ENCODE measurements at places on chromosomes 1 and 21.

DNA sequence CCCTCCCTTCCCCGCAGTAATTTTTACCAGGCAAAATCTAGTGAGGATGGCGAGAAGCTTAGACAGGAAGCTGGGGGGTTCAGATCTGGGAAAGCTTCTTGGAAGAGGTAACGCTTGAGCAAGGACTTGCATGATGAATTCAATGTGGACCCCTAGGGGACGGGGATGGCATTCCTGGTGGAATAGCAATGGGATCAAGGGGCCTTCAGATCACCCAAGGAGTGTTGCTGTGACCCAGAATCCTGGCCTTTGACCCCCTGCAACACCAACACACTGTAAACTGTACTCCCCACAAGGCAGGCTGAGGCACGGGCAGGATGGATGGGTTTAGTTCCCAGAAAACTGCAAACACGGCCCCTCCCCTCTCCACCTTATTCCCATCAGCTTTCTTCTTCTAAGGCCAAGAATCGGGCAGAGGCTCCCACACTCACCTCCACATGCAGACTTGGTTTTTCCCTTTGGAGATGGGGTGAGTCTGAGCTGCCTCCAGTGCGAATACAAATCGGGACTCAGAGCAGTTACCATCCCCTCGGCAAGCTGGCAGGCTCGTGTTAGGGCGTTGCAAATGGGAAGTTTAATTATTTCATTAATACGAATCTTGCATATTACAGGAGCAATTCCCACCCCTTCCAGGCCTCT is 20.1 kb downstream of the DISP3 start:
- no peak for DNase-seq

DNA sequence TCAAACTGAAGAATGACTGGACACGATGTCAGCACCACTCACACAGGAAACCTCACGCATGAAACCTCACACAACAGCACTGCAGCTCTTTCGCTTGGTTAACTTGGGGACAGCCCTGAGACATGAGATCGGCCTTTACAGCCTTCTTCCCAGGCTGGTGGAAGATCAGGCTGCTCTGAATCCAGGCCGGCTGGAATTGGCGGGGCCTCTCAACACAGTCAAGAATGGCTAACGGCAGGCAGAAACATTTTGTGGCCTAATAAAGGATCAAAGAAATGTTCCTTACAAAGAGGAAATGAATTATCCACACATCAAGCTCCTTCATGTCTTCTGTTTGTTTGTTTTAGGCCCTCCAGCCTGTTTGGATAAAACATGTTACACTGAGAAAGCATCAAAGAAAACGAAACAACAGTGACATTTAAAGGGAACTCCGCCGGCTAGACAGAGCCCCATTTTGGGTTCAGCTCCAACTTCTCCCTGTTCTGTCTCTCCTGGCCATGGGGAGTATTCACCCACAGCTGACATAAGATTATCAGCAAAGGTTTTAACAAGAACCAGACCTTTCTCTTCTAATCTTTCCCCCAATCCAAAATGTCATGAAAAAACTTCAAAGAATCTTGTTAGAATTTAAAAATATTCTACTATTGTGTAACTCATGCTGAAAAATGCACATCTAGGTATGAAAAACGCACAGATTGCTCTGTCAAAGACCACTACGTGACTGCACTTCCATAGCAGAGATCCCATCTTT is 131.2 kb downstream of the SLC45A1 start:
- DNase-seq = no peak

- DNase-seq = no peak
Observed at GRCh38 chr1:228818928-228819630, 83.8 kb downstream of the RHOU start.

DNA sequence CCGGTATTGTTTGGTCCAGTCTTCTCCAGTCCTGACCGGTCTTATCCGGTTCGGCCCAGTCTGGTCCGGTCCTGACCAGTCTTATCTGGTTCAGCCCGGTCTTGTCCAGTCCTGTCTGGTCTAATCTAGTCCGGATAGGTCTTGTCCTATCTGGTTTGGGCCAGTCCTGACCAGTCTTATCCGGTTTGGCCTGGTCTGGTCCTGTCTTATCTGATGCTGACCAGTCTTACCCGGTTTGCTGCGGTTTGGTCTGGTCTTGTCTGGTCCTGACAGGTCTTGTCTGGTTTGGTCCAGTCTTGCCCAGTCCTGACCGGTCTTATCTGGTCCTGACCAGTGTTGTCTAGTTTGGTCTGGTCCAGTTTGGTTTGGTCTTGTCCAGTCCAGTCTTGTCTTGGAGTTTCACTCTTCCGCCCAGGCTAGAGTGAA is 30.1 kb downstream of the DHX9 start:
- no peak for DNase-seq

- no peak for DNase-seq
Observed at GRCh38 chr1:198798923-198799386, 160.1 kb downstream of the PTPRC start.

- DNase-seq = no peak
Observed at GRCh38 chr1:38533772-38534472, 325.6 kb downstream of the RRAGC start.

DNA sequence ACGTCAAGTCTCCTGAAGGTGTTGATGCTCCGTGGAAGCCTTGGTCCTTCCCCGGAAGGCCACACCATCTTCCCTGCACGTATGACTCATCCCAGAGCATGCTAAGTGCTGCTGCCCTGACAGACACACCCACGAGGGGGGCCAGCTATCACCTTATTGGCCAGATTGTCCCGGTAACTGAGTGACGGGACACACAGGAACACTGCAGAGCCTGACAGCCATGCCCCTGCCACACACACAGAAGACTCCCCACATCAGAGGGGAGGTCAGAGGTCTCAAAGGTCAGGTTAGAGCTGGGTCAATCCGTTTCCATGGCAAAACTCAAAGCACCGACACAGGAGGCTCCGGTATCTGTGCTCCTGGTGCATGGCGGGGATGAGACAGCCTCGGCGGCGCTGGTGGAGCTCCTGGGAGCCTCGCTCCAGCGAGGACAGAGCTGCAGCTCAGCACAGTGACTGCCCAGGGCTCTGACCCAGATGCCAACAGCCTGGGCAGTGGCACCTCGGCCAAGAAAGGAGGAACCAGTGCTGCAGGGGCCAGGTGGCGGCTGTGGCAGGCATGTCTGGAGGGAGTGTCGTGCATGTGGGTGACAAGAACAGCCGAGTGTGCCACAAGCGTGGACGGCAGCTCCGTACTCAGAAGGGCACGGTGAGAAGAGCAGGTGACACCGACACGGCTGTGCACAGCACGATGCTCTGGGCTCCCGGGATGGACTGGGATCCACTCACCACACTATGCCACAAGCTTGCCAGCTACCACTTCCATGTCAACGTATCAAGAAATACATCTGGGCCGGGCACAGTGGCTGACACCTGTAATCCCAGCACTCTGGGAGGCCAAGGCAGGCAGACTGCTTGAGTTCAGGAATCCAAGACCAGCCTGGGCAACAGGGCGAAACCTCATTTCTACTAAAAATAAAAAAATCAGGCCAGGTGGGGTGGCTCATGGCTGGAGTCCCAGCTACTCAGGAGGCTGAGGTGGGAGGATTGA is 14.8 kb upstream of the TMEM240 start:
- no peak for DNase-seq

- DNase-seq = no peak
Observed at GRCh38 chr21:23822760-23823159, 1784.5 kb downstream of the MRPL39 start.

- DNase-seq = peak; percentile 67
Observed at GRCh38 chr1:182718311-182718710, 33.9 kb upstream of the RGS8 start.

DNA sequence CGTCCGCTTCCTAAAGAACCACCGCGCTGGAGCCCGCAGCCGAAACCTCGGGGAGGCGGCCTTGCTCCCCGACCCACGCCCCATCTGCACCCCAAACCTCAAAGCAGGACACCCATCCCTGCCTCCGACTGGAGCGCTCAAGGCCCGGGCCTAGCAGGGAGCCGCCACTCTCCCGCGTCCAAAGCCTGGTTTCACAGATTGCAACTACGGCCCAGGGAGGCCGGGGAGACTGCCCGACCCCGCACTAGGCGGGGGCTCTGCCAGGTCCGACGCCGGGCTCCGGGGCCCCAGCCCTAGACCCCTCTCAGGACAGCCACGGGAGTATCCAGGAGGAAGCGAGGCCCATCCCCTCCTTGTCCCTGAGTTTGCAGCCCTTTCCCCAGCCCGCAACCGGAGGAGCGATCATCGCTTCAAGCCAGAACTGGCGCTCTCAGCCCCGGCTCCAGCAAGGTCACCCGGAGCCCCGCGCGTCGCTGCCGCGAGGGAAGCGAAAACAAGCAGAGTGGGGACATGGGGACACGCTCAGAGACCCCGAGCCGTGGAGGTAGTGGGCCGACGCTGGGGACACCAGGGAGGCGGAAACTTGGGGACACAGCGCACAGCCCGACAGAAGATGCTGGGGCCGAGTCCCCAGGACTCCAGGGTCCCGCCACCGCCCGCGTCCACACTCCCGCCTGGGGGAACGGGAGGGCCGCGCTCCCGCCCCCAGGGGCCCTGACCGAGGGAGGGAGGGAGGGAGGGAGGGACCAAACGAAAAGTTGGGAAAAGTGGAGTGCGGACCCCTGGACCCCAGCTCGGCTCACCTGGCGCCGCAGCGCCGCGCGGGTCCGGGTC is 433 bp downstream of the TMEM200B start:
- DNase-seq = no peak

DNA sequence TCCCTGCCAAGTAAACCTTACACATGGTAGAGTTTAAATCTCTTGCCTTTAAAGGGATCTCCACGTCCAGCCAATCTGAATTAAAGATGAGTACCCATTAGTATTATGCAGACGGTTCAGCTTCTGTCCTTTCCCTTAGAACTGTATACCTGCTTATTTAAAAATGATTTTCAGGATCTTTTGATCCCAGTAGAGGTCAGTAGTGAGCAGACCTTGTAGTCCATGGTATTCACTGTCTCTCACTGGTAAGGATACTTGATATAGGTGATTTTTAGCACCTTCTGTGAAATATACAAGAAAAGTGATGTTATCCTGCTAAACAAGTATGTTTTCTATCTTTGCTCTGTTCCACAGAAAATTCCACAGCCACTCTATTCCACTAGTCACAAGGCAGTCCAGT is 1211.6 kb upstream of the ADGRL4 start:
- peak; percentile 81 for DNase-seq

DNA sequence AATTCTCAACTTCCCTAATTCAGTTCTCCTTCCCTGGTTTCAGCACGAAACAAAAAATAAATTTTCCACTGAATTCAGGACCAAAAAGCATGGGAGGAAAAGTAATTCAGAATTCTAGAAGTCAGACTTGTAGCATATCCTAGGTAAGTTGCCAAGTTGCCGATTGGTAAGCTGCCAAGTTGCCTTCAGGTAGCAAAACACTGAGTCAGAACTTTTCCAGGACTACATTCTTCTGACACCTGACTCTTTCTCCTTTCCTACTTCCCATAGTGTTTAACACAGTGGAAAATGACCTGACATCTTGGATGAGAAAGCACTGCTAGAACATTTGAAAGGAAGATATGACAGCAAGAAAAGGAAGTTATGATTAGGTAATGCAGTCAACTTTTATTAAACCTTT is 322.8 kb downstream of the SPATA17 start:
- DNase-seq = no peak

DNA sequence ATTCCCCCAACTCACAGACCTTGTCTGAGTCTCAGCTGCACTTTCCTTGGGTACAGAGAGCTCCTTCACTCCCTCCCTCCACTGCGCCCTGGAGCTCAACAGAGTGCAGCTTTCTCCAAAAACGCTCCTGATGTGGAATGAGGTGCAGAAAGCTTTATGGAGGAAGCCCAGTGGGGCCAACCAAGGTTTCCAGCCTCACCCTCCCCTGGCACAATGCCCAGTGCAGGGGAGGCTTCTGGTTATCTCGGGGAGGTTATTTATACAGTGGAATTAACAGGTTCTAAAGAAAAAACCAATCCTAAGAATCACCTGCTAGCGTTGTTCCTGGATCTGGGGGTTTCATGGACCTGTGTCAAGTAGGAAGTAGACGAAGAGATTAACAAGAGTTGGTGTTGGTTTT is at the start of gene ITLN1:
ITLN1 (minus strand) TSS at position 139 of the 400 bp plus-strand sequence. CDS start 303 bp downstream, outside the sequence.
- no peak for DNase-seq

DNA sequence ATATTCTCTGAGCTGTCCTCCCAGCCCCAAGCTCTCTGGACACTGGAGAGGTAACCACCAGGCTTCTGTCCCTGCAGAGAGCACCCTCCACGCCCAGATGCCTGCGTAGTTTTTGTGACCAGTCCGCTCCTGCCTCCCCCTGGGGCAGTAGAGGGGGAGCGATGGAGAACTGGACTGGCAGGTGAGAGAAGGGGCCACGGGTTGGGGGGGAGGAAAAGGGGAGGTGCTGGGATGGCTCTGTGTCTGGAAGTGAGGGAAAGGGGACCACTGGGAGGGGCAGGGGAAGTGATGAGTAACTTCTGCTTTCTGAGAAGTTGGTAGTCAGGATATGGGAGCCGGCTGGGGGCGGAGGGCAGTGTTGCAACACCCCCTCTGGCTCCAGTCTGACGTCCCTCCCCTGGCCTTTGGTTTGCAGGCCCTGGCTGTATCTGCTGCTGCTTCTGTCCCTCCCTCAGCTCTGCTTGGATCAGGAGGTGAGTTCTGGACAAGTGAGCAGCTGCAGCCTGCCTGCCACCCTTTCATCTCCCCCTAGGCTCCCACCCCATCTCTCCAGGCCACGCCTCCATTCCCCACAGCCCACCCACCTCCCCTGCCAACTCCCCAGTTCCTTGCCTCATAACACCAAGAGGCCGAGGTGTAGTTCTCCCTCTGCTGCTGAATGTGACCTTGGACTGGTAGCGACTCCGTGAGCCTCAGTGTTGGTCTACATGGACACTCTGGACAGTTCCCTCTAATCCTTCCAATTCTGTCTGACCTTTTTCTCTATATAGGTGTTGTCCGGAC is 3.1 kb downstream of the ADAMTSL4 start:
- DNase-seq = no peak

- no peak for DNase-seq
Observed at GRCh38 chr1:164937291-164937690, 378.3 kb downstream of the PBX1 start.

- no peak for DNase-seq
Observed at GRCh38 chr1:74357756-74358155, 122.6 kb downstream of the TNNI3K start.
